ENCODE measurements at places on chromosomes 5 and 9. TPM values are rescaled to one million over a fixed set of nuclear protein-coding genes. Genes with fewer than 3 reads are reported as not detected.

MED27 gene
- 20.0 TPM for total RNA-seq

STOML2 gene
- total RNA-seq: 116 TPM

RNF208 gene
- total RNA-seq: 3.2 TPM

SPINK5 gene
- total RNA-seq: 916 TPM

LHX6 gene
- total RNA-seq: 4.6 TPM

SHROOM1 gene
- total RNA-seq: 10.7 TPM

TRIP13 gene
- 3.2 TPM for total RNA-seq

F2RL2 gene
- 0.76 TPM for total RNA-seq

SLC27A6 gene
- total RNA-seq: 1.3 TPM

CER1 gene
- not detected for total RNA-seq

C5 gene
- 5.1 TPM for total RNA-seq

Data from esophagus squamous epithelium (tissue), 5 donors.